HFF-Myc (cell line): ENCODE measurements at places on chromosomes 4 and X.

DNA sequence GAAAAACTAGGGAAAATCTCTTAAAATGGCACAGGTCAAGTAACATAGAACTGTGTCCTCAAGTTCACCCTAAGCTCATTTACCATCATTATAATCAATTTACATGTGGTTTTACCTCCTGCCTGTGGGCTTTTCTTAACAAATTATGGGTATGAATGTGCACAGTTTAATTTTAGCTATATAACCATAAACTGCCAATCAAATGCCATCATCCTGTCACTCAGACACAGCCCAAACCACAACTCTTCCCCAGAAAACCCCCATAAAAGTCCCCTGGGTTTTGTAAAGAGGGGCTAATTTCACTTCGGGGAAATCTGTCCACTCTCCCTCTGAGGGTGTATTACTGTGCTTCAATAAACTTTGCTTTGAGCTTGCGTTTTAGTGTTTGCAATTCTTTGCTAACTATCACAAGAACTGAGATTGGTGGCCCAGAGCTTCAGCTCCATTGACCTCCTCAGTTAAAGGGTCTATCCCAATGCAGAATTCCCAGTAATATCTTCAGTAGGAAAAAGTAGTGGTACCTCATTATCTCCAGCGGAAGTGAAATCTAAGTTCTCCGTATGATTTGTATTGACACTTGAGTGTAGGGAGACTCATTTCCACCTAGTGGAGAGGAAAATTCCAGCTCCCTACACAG is 394.6 kb downstream of the SPOCK3 start:
- DNase-seq, result no peak

DNA sequence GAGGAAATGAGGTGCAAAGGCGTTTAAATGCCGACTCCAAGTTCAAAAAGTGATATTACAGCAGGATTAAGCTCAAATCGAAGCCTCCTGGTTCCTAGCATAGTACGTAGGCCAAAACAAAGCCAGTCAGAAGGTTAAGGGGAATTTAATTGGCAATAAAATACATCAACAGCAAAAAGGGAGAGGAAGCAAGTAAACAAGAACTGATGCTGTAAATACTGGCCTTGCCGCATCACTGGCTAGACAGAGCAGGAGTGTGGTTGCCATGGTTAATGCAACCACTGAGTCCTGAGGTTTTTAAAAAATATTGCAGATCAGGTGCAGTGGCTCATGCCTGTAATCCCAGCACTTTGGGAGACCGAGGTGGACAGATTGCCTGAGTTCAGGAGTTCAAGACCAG is 63.2 kb upstream of the FBXW7 start:
- DNase-seq, result no peak

- DNase-seq, result no peak
Measured at GRCh38 chr4:123256901-123257300, 139.7 kb upstream of the SPRY1 start.

DNA sequence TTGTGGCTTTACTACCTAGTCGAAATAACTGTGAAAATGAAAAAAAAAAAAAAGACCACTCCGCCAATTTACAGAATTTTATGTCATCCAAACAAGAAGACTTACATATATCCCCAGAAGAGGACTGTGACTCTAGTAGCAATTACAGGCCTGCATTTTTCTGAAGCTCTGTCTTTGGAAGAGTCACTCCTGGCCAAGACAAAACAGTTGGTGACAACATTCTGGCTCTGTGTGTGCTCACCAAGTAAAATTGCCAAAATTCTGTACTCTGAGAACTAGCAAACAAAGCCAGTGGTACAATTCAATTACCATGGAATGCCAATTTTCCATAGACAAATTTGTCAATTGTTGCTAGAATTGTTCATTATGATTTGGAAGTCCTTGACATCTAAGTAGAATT is 311.1 kb downstream of the PDGFC start:
- no peak for DNase-seq

- no peak for DNase-seq
Measured at GRCh38 chr4:48012824-48013223, 3.7 kb downstream of the CNGA1 start.

GRCh38 chr4:103429283-103429682 is 231.1 kb upstream of the CENPE start:
- DNase-seq, result no peak

GRCh38 chr4:25856756-25857155 is 6.0 kb downstream of the SEL1L3 start:
- no peak for DNase-seq

DNA sequence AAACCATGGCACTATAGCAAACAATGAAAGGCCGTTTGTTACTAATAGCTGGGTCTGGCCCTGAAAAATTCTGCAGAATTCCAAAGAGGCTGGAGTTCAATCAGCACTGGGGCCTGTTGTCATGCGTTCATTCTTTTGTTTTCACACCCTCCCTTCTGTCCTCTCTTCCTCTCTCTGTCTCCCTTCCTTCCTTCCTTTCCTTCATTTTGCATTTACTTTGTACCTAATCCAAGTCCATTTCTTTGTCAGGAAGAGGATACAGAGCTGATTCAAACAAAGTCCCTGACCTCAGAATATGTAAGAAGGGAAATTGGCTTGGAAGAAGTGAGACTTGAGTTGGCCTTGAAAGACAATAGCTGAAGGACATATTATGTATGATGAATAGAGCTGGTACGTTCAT is 119.6 kb upstream of the LDB2 start:
- no peak for DNase-seq

GRCh38 chr4:1014291-1015167 is 3.1 kb downstream of the FGFRL1 start:
- DNase-seq, result no peak

DNA sequence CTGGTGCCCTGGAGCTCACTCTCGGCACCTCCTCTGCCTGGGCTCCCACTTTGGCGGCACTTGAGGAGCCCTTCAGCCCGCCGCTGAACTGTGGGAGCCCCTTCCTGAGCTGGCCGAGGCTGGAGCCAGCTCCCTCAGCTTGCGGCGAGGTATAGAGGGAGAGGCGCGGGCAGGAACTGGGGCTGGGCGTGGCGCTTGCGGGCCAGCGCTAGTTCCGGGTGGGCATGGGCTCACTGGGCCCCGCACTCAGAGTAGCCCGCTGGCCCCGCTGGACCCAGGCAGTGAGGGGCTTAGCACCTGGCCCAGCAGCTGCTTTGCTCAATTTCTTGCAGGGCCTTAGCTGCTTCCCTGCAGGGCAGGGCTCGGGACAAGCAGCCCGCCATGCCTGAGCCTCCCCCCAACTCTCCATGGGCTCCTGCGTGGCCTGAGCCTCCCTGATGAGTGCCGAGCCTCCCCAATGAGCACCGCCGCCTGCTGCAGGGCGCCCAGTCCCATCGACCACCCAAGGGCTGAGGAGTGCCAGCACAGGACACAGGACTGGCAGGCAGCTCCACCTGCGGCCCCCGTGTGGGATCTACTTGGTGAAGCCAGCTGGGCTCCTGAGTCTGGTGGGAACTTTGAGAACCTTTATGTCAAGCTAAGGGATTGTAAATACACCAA is 26.7 kb upstream of the FAM90A26 start:
- no peak for DNase-seq

DNA sequence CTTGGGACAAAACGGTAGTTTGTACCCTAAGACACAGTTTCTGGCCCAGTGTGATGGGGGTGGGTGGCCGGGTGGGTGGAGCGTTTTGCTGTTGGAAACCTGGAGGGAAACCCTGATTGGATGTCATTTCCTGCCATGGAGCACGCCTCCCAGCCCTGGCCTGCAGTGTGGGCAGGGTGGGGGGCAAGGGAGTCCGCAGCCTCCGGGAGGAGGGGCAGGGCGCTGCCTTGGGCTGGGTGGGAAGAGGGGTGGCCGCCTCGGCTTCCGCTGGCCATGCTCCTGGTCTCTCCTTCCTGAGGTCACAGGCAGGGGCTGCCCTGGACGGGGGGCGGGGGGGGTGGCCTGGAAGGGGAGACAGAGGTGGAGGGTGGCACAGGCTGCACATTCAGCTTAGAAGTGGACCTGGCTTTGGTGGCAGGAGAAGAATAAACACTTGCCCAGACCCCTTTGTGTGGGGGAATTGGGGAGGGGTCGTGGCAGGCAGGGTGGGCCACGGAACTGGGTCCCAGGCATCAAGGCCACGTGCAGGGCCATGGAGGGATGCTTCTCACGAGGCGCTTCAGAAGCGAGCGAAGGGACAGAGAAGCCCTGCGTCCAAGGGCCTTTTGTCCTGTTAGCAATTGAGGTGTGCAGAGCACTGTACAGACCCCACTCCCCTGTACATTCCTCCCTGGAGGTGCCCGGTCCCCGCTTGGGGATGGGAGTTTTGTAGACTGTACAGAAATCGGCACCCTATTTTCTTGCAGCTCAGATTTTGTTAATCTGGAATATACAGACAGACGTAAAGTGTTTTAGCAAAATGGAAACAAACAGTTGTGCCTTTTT is 6.2 kb downstream of the NAT8L start:
- no peak for DNase-seq

- DNase-seq, result no peak
Measured at GRCh38 chrX:133171962-133172708, 46.0 kb downstream of the TFDP3 start.

- DNase-seq, result no peak
Measured at GRCh38 chr4:116529129-116529528, 556.2 kb downstream of the TRAM1L1 start.

DNA sequence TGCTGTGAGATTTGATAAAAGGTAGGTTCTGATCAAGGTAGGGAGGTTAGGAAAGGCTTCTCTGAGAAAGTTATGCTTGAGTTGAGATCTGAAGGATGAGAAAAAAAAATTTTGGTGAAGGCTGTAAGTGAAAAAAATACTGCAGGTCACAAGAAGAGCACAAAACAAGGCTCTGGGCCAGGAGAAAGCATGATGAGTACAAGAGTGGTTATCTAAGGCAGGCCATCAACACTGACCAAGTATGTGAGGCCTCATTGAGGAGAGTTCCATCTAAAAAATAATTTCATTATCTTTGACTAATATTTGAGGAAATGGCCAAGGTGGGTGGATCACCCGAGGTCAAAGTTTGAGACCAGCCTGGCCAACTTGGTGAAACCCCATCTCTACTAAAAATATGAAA is 71.6 kb upstream of the SLC4A4 start:
- DNase-seq, result no peak

- no peak for DNase-seq
Measured at GRCh38 chr4:18051281-18051680, 29.7 kb upstream of the LCORL start.

GRCh38 chr4:16027114-16027513 is 56.7 kb downstream of the PROM1 start:
- DNase-seq, result no peak

GRCh38 chr4:132227151-132227856 is 921.8 kb upstream of the PCDH10 start:
- DNase-seq, result no peak

DNA sequence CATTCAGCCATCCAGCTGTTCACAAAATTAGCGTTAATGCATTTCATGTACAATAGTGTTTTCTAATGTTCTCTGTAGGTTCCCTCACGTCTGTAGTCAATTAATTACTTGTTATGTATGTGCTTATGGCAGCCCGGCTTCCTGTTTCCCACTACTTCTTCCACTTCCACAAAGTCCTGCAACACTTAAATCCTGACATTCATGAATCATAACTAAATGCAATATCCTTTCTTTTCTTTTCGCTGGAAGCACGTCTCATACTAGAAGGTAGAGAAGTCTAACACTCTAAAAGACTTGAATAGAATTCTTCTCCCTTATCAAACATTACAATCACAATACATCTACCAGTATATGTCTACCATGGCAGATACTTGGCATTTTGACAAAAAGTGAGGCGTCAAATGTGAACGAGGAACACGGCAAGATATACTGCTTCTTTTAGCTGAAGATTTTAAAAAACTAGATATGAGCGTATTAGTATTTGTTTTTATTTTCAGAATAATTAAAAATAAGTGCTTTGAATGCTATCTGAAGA is 239.0 kb upstream of the DIAPH2 start:
- no peak for DNase-seq

- no peak for DNase-seq
Measured at GRCh38 chr4:6829086-6829485, 46.6 kb downstream of the KIAA0232 start.

- DNase-seq, result no peak
Measured at GRCh38 chr4:39719804-39720580, 22.1 kb downstream of the UBE2K start.
